NT2/D1 (cell line): ENCODE measurements at places on chromosomes 2 and 18.

DNA sequence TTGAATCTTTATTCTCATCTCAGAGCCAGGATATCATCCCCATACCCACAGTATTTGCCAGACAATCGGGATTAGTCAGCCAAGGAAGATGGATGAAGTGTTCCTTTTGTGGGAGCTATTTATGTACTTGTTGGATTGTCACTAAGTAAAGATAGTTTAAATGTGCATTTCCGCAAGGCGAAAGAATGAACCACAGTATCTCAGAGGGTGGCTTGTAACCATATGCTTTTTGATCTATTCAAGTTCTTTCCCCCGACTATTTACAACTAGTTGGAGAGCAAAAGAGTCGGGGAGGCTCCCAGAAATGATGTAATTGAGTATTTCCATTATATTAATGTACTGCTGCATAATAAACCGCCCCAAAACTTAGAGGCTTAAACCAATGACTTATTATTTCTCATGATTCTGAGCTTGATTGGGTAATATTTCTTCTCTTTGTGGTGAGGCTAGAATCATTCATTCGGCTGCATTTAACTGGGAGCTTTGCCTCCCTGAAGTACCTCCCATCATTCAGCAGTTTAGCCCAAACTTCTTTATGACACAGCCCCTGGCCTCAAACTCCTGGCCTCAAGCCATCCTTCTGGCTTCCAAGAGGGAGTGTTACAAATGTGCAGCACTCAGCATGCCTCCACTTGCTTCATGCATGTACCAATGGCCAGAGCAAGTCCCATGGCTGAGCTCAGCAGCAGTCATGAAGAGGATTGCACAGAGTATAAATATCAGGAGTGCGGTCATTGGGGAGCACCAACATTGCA lies 423.7 kb downstream of the METTL4 start:
- no peak for DNase-seq

GRCh38 chr18:21489119-21489750 lies 111.3 kb downstream of the ESCO1 start:
- peak; percentile 22 for DNase-seq

DNA sequence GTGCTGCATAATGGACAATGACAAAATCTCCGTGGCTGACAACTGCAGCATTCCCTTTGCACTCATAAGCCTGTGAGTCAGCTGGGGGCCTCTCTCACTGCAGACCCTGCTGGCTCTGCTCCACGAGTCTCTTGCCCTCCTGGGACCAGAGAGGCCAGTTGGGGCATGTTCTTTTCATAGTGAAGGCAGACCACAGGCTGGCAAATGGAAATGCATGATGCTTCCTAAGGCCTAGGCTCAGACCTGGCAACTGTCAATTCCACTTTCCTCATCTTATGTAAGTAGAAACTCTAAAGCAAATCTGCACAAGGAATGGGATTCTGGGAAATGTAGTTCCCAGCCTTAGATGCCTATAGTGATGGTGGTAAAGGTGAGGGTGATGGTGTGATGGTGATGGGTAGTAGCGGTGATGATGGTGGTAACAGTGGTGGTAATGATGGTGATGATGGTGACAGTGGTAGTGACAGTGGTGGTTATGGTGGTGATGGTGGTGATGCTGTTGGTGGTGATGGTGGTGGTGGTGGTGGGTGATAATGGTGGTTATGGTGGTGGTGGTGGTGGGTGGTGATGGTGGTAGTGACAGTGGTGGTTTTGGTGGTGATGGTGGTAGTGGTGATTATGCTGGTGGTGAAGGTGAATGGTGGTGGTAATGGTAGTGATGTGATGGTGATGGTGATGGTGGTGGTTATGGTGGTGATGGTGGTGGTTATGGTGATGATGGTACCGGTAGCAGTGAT lies 185.8 kb upstream of the ARL4C start:
- DNase-seq, result no peak

GRCh38 chr2:233247744-233248143 lies 3.7 kb upstream of the ATG16L1 start:
- DNase-seq, result no peak

DNA sequence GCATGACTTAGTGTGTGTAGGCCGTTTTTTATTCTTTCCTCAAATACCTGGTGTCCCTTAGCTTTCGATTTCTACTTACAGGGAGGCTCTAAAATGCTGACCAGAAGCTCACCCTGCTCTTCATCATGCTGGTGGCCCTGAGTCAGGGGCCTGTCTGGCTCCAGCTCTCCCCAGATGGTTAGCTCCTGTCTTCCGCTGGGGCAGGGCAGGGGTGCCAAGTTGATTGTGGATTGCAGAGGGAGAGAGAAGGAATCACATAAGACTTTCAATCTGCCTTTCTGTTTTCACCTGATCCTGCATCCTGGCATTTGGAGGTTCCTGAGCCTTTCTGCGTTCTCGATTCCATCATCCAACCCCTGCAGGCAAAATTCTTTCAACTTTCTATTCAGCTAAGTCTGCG lies 4.2 kb downstream of the CIB4 start:
- no peak for DNase-seq

DNA sequence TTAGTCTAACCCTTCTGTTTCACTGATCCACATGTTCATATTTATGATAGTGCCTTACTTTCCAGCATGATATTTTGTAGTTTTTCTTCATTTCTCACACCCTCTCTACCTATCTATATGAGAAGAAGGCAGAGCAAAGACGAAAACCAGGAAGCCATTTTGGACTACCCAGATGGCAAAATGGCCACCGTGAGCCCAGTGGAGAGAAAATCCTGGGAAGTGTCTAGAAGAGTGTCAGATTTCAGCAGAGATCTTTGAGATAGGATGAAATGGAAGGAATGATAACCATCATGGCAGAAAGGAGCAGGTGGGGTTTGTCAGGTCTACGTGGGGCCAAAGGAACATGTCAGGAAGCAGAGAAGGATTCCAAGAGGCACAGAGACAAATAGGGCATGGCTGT lies 84.0 kb upstream of the MYCN start:
- DNase-seq, result no peak

DNA sequence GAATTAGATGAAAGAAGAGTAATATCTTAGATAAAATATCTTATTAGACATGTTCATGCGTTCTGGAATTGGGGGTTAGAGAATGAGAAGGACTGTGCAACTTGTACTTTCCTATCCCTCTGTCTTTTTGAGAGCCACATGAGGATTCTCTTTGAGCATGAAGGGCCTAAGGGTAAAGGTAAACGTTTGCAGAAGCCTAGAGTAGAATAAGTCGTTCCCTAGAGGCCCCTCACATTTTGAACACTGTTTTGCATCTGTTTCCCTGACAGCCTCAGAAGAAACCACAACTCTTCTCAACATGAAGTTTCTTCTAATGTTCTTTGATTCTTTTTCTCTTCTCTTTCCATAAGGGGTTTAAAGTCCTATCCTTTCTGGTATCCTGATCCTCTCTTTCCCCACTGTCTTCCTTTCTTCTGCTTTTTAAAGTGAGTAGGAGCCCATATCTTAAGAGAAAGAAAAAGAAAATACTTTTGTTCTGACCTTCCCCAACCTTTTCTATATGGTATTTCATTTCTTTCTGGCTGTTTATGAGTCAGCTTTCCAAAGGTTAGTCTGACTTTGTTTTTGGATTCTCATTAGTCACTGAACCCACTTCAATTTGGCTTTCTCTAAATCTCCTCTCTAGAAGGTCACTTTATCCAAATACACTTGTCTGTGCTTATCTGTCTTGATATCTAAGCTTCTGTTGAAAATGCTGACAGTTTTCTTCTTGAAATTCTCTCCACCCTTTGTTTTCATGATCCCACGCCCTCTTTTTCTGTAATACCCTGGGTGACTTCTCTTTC lies 34.8 kb downstream of the PPP1R1C start:
- DNase-seq, result no peak

DNA sequence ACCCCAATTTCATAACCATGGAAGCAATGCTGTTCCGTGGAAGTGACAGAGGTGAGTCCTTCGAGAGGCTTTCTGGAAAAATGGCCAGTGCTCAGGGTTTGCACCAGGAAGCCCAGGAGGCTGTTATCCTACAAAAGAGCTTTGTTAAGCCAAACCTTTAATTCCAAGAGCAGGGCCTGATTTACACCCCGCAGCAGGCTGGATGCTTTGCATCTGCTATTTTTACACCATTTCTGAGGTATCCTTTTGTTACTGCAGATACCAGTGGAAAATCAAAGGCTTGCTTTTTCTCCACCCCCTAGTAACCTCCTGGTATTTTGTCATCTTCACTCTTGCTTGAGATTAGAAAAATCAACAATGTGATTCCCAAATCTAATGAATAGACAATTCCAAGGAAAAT lies 380.6 kb downstream of the SOX11 start:
- no peak for DNase-seq

DNA sequence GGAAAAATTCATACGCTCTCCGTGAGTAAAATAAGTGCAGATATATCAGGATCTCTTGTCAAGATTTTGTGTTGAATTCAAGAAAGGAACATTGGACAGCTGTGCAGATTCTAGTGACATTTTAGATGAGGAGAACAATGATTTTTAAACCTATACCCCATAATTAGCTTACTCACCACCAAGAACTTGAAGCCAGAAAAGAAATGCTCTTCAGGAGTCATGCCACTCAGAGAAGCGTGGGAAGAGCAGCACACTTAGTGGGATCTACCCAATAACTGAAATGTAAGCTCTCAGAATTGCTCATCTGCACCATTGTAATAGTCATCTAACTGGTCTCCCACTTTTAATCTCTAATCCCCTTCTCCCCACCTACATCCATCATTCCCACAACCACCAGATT lies 9.2 kb upstream of the ERMN start:
- no peak for DNase-seq

- DNase-seq, result no peak
Measured at GRCh38 chr2:74457549-74458131, 598 bp upstream of the WBP1 start.

DNA sequence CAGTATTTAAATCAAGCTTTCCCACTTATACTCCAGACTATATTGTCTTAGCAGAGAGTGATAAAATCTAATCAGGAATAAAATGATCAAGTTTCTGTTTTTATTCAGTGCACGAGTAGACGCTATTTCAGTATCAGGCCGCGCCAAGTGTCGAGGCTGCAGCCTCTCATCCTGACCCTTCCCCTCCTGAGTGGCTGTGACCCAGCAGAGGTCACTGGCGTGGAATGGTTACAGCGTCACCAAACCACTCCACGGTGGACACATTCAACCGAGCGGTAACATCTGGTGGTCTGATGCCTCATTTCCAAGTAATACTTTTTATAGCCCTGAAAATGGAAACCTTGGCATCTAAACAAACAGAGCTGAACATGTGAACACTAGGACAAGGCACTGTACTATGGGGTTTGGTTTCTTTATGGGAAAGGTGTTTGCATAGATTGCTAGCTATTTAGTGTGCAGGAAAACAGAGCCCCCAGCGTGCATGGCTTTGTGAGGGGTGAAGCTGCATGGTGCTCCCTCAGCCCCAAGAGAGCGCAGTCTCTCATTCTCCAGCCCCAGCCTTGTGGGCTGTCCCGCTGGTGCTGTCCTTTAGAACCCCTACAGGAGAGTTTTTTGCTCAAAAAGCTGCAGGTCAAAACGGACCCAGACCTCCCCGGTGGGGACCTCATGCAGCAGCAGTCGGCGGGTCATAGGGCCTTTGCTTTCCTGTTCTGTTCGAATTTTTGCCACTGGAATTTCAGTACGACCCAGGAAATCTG lies 28.4 kb downstream of the FAM228A start:
- no peak for DNase-seq

- no peak for DNase-seq
Measured at GRCh38 chr18:79587779-79588635, 91.6 kb upstream of the CTDP1 start.

GRCh38 chr18:44130376-44130942 lies 550.2 kb upstream of the SETBP1 start:
- peak; percentile 18 for DNase-seq

- no peak for DNase-seq
Measured at GRCh38 chr18:30302181-30302580, 740.4 kb downstream of the DSC3 start.

DNA sequence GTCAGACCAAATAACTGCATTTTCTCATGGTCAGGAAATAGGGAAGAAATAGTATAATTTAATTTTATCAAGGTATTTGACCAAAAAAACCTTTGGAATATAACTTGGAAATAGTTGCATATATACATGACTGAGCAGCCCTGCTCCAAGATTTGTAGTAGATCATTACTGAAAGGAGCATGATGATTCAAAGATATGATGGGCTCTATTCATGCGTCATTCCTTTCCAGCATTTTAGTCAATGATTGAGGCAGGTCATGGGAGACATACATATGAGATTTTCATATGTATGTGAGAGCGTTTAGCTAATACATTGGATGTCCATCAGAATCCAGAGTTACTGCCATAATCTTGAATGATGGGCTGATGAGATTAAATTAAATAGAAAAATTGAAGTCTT lies 74.5 kb downstream of the CAB39 start:
- no peak for DNase-seq

- DNase-seq, result no peak
Measured at GRCh38 chr2:36379710-36380448, 24.3 kb downstream of the CRIM1 start.

- DNase-seq, result no peak
Measured at GRCh38 chr18:23380817-23381216, 72.3 kb upstream of the RIOK3 start.

- no peak for DNase-seq
Measured at GRCh38 chr2:83894976-83895375, 564.1 kb downstream of the SUCLG1 start.

GRCh38 chr2:85475799-85476490 lies 57.4 kb downstream of the SH2D6 start:
- DNase-seq, result no peak

- no peak for DNase-seq
Measured at GRCh38 chr2:216689397-216689796, 6.0 kb downstream of the IGFBP5 start.

- no peak for DNase-seq
Measured at GRCh38 chr2:216296856-216297255, 75.4 kb downstream of the MARCHF4 start.

DNA sequence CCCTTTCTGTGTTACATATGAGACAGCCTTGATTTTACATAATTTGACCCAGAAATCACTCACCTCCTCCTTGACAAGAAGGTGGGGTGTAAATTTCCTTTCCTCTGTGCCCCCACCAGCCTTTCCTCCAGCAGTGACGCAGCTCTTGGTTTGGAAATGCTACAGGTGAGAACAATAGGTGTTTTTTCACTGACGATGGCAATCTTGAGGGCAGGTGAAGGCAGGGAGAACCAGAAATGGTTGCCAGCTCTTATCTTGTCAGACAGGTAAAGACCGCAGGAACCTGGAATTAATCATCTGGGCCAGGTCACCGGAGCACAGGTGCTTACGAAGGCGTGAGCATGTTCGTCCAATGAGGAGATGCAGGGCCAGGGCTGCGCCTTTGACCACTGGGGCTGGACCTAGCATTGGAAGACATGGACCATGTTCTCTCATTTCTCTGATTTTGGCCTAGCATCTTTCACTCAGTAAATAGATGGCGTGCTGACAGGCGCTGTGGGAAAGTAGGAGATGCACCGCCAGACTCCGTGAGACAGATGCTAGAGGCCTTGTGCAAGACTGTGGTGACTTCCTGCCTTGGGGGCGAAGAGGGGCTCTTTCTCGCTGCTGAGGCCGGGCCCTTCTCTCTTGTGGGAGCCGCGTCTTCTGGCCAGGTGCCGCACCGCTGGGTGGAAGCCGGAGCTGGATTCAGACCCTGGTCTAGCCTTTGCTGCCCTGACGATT lies 4.0 kb downstream of the CIDEA start:
- no peak for DNase-seq

- no peak for DNase-seq
Measured at GRCh38 chr2:33485051-33485450, 8.6 kb downstream of the RASGRP3 start.
